Activated T-cell treated with anti-CD3 and anti-CD28 coated beads, Interleukin-2, amount 50 U/mL, for 72 hours (primary cell): ENCODE measurements at places on chromosomes 7 and 10.

GRCh38 chr7:74599244-74599643 lies 58.3 kb upstream of the GTF2I start:
- DNase-seq: no peak

GRCh38 chr7:149093228-149093627 lies 2.7 kb upstream of the ZNF786 start:
- no peak for DNase-seq

DNA sequence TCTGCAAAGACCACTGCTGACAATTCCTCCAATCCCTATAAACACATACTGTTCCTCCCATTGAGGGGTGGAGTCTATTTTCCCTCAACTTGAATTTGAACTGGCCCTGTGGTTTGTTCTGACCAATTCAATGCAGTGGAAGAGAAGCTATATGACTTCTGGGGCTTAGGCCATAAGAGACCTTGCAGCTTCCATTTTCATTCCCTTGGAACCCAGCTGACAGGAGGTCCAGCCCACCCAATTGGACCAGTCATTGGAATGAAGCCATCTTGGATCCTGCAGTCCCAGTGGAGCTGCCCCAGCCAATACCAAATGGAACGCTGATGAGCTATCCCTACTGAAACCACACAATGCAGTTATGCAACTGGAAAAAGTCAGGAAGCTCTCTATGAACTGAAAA lies 8.9 kb upstream of the TMED4 start:
- no peak for DNase-seq

DNA sequence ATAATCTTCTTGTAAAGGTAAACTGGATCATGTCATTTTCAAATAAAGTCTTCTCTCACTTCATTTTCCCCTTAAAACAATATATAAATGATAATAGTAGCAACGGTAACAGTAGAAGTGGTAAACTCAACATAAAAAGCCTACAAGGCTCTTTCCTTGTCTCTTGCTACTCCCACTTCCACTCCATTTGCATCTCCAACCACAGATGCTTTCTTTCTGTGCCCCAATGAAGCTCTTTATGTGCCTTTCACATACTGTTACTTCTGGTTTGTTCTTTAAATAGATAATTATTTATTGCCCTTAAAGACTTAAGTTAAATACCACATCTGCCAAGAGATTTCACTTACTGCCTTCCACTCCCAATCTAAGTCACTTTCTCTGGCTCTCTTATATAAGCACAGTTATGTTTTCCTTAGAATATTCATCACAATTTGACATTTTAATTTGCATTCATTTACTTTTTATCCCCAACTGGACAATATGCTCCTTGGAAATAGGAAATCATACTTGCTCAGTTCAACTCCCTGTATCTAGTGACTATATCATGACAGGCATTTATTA lies 149.9 kb downstream of the CRPPA start:
- DNase-seq: no peak
